ENCODE measurements at places on chromosomes 3 and 15.

DNA sequence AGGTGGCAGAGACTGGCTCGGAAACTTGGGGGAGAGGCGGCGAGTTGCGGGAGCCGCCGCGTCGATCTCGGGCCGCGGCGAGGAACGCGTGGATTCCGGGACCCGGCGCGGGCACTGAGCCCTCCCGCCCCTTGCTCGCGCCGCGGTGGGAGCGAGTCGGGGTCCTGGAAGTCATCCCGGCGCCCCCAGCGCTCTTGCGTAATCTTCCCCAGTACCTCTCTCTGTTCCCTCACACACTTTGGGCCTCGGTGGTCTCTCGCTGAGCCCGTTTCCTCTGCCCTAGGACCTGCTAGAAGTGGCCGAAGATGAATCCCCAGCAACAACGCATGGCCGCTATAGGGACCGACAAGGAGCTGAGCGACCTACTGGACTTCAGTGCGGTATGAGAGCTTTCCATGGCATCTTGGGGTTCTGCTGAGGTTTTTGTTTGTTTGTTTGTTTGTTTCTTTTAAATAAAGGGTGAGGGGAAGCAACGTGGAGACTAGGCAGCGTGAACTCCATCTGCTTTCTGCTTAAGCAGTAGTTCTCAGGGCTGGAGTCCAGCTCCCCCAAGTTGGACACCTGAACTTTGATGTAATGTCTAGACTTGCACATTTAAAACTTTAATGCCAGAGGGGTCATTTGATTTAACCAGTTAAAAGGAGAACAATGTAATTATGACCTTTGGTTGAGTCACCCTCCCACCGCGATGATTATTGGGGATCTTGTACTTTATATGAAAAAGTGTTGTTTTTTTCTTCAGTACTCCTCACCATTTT is 1.3 kb downstream of the TCF12 start:
- peak; percentile 56 for DNase-seq

DNA sequence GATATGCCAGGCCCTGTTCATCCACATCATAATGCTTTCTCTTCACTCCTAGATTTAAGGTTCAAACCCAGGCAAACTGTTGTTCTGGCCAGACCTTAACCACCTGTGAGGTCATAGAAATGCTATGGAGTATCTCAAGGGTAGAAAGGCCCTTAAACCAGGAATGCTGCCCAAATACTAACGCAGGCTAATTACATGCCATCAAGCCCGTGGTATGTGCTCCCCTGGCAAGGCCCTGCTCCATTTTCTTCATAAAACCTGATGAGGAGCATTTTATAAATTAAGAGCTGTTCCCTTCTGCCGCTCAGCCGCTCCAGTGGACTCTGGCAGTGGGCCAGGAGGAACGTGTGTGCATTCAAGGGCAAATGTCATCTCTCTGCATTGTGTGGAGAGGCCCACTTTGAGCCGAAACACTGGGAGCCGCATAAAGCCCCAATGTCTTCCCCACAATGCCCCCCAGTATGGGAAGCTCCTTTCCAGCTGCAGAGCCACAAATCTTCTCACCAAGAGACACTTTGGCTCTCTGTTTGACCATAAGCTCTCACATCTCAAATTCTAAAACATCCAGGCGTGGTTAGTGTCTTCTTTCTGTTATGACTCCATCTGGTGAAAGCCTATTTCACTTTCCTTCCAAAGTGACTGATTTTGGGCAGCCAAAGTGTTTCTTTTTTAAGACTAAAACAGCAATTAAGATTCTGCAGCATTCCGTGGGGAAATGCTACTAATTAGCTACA is 210.8 kb upstream of the NR2E3 start:
- no peak for DNase-seq

DNA sequence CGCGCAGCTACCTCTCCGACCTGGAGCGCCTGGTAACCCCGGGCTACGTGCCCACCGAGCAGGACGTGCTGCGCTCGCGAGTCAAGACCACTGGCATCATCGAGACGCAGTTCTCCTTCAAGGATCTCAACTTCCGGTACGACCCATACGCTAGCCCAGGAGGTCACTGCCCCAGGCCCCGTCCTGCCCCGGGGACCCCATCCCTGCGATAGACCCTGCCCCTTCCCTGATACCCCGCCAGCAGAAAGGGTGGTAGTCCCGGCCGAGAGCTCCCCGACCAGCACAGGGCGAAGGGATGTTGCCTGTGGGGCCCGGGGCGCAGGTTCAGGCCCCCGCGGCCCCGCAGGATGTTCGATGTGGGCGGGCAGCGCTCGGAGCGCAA is 2.3 kb downstream of the GNAT1 start:
- no peak for DNase-seq

DNA sequence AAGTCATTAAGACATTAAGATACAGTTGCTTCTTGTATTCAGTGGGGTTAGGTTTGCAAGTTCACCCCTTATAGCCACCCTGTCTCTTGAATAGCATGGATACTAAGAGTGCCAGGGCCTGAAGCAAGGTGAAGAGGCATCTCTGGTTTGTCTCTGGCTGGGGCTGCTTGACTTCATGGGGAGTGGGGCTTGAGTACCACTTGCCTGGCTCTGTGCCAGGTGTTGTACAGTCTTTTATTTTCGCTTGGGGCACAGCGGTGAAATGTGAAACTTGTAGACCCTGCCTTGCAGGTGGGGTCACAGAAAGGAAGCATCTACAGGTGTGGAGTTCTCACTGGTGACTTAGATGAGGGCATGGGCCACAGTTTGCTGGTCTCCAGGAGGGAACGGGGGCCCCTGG is 152.1 kb downstream of the PDE8A start:
- DNase-seq, result no peak

DNA sequence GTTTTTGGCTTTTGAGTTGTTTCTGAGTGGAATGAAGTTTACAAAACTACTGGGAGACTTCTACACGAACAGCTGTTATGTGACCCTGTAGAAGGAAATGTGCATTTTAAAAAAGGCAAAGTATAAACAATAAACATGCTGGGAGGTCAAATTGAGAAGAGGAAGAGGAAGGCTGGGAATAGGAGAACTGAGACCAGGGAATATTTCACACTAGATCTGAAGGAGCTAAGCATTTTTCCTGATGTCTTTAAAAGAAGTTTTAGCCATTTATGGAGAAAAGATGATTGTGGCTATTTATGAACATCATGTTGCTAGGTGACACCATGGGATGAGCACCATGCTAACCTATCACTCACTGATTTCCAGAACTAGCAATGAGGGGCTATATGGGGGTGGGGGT is 76.3 kb upstream of the FAM98B start:
- no peak for DNase-seq

- DNase-seq, result no peak
Measured at GRCh38 chr3:15347063-15347736, 14.8 kb upstream of the SH3BP5 start.

DNA sequence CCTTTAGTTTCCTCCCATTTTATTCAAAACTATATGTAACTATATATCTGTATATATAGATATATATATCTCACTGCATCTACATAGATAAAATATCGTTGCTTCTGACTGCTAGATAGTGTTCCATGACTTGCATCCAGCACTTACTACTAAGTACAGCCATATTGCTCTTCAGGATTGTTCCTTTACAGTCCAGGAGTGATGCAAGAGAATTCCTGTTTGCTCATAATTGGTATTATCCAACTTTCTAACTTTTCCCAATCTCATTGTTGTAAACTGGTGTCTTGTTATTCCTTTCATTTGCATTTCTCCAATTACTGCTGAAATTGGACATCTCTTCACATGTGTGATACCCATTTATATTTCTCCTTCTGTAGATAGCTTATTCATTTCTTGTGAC is 99.8 kb upstream of the STRIT1 start:
- no peak for DNase-seq

- no peak for DNase-seq
Measured at GRCh38 chr3:37308247-37308646, 133.9 kb upstream of the LRRFIP2 start.

- no peak for DNase-seq
Measured at GRCh38 chr3:85162905-85163304, 204.1 kb downstream of the CADM2 start.

DNA sequence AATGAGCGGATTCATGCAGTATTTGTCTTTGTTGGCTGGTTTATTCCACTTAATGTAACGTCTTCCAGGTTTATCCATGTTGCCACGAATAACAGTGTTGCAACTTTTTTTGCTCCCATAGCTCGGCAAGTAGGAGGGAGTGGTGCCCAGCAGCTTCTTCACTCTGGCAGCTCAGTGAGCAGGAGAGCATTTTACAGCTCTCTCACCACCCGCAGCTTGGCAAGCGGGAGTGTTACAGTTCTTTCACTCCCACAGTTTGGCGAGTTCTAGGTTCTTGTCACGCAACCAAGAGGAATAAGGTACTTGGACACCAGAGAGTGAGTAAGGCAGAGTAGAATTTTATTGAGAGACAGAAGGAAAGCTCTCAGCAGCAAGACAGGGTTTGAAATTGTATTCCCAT is 935.2 kb downstream of the TBL1XR1 start:
- DNase-seq, result no peak

DNA sequence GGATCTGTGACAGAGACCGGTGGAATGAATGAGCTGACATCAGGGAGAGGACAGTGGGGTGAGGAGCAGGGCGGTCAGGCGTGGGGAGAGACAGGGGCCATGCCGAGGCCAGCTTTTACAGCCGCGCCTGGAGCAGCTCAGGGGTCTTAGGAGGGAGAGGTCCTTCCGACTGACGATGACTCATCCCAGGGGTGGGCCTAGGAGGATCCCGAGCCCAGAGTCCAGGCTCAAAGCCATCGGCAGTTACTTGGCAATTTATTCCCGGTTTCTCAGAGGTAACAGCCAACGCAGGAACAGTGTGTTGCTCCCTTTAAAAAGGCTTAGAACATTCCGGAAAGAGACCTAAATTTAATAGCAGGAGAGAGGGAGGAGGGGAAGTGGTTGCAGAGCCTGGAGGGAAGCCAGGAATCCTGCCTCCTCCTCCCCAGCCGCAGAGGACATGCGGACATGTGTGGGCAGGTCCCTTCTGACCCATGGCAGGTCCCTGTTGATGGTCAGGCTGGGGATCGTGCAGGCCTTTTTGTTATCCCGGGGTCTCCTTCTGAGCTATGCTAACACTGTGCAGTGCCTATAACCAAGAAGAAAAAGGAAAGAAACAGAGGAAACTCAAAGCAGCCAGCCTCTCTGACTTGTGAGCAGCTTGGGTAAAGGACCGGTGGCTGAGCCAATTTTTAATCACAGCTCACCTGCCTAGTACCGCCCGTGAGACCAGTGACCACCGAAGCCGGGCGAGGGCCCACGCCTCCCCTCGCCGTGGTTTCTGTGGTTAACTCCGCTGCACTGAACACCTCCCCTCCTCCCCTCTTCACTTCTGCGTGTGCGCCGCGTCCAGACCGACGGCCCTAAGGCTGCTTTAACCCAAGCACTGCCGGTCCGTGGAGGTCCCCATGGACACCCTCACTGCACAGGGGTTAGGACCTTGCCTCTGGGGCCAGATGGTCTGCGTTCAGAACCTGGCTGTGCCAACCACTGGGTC is 392.4 kb upstream of the PROK2 start:
- no peak for DNase-seq

DNA sequence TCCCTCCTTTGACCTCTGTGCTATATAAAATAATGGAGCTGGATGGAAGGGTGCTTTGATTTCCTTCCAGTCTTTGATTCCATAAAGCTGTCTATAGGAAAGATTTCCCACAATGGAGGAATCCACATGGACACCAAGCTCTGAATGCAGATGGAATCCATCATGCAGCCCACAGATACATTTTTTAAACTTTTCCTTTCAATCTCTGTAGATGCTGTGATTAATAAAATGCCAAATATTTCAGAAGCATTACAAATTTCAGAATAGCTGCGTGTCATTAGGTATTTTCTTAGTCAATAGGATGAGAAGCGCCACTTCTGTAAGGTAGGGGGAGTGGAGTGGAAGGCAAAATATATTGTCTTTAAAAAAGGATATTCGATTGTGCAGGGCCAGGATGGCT is 489.0 kb downstream of the NTRK3 start:
- DNase-seq, result no peak

GRCh38 chr3:140078343-140078742 is 143.4 kb downstream of the CLSTN2 start:
- no peak for DNase-seq

DNA sequence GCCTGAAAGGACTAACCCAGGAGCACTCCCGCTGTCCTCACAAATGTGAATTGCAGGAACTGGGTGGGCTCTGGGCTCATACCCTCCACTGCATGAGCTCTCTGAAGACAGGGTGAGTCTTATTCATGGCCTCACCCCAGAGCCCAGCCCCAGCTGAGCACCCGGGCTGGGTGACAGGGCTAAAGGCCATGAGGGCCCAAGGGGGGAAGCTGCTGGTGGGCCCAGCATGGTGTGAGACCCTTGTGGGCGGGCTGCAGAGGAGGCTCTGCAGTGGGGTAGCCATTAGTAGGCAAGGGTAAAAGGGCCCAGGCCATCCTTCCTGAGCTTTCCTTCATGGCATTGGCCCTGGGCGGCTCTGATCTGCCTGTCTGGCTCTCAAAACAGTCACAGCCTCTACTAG is 30.3 kb downstream of the SRPRB start:
- no peak for DNase-seq

DNA sequence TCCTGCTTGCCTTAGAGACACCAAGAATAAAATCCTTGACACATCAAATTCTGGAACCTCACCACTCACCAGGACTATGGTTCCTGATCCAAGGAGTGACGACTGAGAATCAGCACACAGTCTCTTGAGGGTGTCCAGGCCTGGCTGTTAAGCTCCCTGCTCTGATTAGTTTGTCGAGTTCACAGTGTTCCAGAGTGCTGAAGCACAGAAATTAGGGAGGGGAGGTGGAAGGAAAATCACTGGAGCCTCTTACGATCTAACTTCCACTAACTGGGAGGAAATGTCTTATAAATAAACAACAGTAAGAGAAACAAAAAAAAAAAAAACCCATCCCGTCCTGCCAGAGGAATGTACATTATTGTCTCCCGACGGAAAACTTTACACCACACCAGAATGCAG is 330.2 kb downstream of the TIGIT start:
- peak; percentile 65 for DNase-seq

DNA sequence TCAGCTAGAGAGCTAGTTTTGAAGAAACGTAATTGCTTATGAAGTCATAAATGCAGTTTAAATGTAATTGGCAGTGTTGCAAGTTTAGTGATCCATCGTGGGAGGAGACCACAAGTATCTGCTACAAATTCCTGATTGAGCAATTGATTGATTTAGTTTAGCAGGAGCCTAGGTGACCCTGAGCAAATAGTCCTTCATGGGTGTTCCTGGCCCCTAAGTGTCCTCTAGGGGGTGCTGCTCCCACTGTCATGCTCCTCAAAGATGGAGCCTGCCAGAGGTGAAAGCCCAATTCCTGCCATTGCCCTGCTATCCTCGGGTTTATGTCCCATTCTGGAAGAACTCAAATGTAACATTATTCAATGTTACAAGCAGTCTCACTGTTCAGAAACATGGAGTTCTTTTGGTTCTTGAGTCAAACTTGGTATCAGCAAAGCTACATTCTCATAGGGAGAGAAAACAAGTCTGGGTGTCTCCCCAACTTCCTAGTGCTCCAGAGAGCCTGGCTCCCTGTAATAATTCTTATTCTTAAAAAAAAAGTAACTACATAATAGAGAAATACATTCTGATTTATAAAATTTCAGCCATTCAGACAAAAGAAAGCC is 29.8 kb upstream of the SENP5 start:
- DNase-seq, result no peak

GRCh38 chr15:96330450-96331143 is at the start of gene NR2F2:
Gene NR2F2, plus strand, starts transcription at chr15:96330700. Its CDS starts 1,406 bp downstream, at chr15:96332106.
- peak; percentile 97 for DNase-seq
